ENCODE measurements at places on chromosomes 6 and 20.
A peak's percentile ranks its signal among the peaks of the same experiment; 100 is the strongest.

DNA sequence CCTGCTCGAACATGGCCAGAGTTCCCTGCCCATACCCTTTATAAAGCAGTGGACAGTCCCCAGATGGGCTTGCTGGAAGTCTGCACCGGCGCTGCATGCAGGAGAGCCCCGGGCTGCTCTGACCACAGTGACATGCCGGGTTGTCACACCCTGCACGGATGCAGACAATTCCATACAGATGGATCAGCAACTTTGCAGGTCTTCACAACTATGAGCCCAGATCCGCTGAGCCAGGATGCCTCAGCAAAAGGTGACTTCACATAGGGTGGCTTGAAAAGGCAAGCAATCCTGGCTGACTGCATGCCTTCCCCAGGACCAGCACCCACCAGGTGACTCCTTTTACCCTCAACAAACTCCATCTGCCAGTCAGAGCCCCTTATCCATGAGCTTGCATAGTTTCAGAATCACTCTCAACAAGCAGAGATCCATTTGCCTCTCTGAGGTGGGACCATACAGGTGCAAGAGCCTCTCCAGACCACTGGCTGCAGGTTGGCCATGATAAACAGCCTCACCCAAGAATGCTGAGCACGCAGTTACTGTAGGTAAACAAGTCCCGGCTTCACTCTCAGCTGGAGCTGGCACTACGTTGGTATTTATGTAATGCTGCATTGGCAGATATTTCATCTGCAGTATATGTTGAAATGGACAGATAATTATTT is 183.0 kb upstream of the QKI start:
- no peak for DNase-seq

DNA sequence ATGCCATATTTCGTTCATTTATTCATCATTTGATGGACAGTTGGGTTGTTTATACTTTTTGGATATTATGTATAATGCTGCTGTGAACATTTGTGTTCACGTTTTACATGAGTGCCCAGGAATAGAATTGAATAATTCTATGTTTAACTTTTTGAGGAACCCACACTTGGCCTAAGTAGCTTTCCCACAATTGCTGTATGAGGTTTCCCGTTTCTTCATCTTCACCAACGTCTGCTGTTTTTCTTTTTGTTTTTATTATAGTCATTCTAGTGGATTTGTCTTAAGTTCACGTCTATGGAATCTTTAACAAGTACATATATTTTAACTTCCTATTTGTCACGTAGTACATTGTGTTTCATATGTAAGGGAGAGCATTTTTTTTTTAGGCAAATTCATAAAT is 110.3 kb downstream of the JARID2 start:
- DNase-seq = no peak

DNA sequence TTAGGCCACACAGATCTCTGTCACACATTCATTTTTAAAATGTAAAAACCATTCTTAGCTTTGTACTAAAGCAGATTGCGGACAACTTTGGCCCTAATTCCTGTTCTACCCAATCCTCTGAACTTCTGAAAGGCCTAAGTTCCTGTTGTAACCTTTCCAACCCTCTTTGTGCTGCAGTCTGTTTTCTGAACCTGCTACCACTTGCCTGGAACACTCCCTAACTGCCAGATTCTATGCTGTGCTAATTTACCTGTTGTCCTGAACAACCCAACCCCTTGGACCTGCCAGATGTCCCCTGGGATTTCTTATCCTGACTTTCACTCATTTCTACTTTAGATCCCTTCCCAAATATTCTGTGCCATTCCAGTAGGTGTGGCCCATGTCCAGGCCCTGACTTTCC is 398.7 kb downstream of the ZFAND3 start:
- no peak for DNase-seq

- DNase-seq = no peak
Measured at GRCh38 chr20:45470262-45470931, 844 bp downstream of the WFDC2 start.

DNA sequence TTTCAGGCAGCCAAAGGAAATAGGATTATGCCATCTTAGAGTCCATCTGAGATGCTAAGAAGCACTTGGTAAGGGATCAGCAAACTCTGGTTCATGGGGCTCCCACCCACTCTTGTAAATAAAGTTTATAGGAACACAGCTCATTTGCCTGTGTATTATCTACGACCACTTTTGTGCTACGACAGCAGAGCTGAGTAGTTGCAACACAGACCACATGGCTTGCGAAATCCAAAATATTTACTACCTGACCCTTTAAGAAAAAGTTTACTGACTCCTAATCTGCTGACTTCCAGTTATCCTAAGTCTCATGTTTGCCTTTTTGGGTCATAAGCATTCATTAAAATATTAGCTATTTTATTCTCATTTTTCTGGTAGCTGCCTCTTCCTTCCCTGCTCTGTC is 859.0 kb downstream of the QKI start:
- no peak for DNase-seq

DNA sequence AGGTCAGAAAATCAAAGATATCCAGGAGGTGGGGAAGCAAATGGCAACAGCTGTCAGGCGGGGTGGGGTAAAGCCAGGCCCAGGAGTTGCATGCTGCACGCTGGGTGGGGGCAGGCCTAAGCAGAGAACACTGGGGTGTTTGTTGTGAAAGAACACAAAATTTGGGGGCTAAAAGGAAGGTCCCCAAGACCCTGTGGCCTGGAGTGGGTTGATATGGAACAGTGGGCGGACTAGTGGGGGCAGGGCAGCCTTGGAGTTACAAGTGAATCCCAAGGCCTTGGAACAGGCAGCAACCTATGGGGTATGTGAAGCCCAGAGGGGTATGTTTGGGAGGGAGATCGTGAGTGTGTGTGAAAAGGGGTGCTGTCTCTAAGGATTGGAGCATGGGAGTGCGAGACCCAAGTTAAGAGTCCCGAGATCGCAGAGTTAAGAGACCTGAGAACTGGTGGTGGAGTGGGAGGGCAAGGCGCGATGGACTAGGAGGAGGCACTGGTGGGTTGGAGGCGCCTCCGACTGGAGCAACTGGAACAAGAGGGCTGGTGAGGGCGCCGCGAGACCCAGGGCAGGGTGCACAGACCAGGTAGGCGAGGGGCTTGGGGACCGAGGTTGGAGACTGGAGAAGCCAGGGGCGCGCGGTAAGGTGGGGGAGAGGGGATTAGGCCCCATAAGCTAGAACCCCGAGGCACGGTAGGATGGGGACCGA is 658 bp downstream of the CUL7 start:
- DNase-seq = no peak

- DNase-seq = no peak
Measured at GRCh38 chr6:16822529-16822928, 61.3 kb upstream of the ATXN1 start.

DNA sequence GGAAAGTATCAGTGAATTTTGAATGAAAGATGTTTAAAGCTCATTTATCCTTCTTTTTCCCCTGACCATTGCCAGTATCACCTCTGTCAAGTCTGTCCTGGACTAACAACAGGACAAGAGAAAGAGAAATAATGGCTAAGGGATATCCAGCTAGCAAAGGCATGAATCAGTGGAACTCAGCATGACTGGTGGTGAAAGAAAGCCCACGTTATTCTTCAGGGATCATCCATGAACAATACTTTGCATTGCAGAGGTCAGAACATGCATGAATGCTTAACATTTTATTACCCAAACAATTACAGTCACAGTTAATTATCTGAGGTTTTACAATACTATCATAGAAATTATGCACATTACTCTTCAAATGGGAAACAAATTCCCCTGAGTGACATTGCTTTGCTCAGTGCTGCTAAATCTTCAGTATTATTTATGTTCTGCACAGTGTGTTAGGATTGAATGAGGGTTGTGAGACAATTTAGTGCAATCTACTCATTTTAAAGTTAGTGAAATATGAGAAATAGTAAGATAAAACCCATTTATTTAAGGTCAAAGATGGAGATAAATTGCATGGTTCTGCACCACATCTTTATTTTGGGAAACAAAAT is 350.7 kb downstream of the KHDRBS2 start:
- no peak for DNase-seq

DNA sequence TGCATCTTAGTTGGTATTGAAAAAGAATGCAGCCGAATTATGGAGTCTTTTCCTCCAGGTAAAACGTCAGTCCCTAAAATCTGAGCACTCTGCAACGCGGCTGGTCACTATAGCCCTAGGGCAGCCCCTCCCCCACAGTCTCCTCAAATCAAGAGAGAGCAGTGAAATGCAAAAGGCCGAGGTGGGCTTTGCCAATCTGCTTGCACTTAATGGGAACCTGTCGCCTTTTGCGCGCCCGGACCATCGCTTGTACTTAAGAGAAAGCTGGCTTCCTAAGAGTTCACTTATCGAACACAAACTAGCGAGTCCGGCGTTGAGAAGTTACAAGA is 447 bp downstream of the MCM3 start:
- DNase-seq = no peak

DNA sequence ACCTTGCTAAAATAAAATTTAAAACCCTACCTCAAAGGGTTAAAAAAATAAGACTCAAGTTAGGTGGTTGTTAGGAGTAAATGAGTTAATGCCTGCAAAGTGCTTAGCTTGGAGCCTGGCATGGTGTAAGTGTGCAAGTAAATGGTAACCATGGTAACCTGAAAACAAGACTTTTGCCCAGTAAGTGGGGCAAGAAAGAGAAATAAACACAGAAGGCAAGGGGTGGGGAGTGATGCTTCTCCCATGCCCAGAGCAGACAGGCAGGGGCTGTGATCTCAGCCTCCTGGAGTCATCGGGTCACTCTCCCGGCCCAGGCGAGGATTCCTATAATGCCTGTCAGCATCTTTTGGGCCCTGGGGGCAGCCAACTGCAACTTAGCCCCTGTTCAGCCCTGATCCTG is 59.2 kb upstream of the SLC32A1 start:
- no peak for DNase-seq

- DNase-seq = no peak
Measured at GRCh38 chr6:143176090-143177021, 115.7 kb downstream of the AIG1 start.

GRCh38 chr6:22737331-22737730 is 168.0 kb downstream of the HDGFL1 start:
- DNase-seq = no peak

DNA sequence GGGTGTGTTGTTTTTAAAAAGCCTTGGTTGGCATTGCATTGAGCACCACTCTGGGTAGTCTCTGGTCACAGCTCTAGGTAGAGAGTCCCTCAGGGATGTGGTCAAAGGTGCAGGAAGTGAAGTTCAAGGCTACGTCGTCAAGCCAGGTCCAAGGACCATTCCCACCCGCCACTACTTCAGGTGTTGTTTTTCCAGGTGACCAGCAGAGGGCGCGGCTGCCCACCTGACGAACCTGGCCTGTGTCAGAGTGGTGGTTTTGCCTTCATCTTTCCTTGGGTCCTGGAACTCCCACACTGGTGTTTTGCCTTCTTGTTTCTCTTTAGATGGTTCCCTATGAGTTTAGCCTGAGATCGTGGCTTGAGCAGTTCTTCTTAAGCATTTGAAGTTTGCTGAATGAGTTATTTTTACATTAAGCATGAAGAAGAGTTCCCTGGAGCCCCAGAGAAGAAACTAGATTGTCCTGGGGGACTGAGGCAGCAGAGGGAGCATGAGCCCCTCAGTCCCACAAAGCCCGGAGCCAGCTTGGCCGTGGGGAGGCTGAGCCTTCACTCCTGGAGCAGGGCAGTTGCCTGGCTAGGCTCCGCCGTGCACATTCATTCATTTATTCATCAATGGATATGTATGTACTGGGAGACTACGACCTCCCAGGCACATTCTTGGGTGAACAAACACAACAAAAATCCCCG is 5.6 kb upstream of the PHACTR3 start:
- no peak for DNase-seq

GRCh38 chr6:33313105-33313708 is 671 bp downstream of the TAPBP start:
- no peak for DNase-seq

DNA sequence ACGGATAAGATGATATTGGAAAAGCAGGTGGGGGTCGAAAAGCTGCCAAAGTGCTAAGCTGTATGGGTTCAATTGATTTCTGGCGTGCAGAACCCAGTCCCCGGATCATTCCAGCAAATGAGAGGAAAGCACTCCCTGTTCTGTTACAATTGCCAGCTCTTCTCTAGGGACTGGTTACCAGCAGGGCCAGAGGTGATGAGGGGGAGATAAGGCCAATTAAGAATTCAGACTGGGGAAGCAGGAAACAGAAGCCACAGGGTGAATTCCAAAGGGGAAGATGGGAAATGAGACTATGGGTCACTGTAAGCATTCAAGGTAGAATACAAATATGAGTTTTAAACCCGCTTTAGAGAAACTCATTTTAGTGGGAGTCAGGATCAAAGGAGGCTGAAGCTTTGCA is 349.4 kb upstream of the MAP3K7 start:
- DNase-seq = no peak

DNA sequence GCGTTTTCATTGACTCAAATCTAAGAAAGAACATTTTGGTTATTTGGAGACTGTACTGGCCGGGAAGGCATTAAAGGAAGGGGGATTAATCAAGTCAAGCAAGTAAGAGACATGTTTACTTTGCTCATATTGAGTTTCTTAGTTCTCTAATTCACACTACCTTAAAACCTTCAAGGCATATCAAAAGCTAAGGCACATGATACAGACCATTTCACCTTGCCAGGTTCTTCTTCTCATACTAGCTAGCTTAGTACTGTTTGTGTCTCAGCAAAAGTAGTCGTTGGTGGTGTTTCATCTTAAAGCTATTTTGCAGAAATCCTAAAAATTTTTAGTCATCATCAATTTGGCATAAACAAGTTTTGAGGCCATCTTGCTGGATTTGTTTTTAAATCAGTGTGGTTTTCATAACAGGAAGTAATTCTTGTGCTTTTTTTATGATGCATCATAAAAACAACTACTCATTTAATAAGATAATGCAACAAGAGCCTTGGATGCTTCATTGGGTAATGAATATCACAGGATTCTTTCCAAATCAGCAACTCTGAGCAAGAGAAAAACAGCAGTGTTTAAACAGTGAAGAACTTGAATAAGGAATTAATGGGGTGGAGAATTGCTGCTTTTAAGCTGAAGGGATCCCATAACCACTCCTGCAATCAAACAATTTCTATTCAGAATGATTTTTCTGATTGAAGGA is 425.3 kb downstream of the EPM2A start:
- no peak for DNase-seq

GRCh38 chr6:44655412-44656342 is 268.2 kb downstream of the CDC5L start:
- DNase-seq = peak; percentile 55

- DNase-seq = no peak
Measured at GRCh38 chr6:106727480-106728149, 98.2 kb downstream of the QRSL1 start.

GRCh38 chr6:68572525-68572924 is 62.6 kb upstream of the ADGRB3 start:
- no peak for DNase-seq

GRCh38 chr6:26576929-26577719 is 19.6 kb upstream of the ABT1 start:
- peak; percentile 64 for DNase-seq

DNA sequence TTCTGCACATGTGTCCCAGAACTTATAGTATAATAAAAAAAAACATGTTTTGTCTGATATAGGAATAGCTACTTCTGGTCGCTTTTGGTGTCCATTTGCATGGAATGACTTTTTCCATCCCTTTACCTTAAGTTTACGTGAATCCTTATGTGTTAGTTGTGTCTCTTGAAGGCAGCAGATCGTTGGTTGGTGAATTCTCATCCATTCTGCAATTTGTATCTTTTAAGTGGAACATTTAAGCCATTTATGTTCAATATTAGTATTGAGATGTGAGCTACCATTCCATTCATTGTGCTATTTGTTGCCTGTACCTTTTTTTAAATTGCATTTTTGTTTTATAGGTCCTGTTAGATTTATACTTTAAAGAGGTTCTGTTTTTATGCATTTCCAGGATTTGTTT is 55.1 kb upstream of the PHIP start:
- DNase-seq = no peak
